ENCODE measurements at places on chromosomes 7 and 10.

GRCh38 chr7:3805151-3805550, 504.1 kb downstream of the SDK1 start:
- no peak for DNase-seq

DNA sequence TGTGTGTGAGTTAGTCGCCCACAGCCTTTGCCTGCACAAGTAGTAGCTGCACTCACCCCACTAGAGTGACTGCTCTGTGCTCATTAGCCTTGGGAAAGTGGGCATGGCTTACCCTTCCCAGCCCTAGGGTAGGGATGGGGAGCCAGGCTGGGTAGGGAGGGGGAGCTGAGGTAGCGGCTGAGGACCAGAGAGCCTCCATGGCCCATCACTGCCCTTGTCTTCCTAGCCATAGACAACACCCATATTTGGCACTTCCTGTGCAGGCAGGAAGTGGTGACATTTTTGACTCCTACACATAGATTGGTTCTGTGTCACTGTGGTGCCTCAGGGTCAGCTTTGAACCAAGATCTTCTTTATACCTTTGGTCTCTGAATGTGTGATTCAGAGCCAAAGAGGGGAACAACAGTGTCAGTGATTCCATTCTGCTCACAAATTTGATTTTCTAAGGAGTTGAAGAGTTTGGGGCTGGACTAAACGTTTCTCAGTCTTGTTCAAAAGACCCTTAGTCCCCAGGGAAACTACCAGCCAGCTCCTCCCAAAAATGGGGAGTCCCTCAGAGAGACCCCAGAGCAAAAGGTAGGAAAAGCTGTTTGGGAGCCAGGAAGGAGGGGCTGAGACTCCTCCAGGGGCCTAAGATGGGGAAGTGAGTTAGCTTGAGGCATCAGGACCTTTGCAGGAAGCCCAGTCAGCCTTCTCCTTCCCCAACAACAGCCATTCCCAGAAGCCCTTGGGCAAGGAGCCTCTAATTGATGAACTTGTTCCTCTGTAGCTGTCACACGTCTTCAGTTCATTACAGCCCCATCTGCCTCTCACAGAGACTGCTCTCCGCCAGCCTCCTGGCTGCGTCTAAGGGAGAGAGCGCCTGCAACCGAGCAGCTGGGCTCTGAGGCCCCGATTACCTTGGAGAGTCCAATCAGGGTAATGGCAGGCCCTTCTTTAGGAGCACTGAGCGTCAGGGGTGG, 135.0 kb downstream of the CDH23 start:
- no peak for DNase-seq

- DNase-seq = no peak
Measured at GRCh38 chr7:37040330-37040729, 316.0 kb upstream of the AOAH start.

DNA sequence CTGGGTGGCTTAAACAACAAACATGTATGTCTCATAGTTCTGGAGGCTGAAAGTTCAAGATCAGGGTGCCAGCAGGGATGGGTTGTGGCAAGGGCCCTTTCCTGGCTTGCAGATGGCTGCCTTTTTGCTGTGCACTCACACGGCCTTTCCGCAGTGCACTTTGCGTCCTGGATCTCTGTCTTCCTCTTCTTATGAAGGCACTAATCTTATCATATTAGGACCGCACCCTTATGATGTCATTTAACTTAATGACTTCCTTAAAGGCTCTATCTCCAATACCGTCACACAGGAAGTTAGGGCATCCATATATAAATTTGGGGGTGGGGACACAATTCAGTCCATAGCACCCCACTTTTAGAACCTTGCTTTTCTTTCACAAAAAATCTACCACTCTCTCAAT, 255.2 kb downstream of the SNX13 start:
- DNase-seq = no peak

GRCh38 chr7:28926871-28927597, 31.1 kb downstream of the TRIL start:
- peak; percentile 6 for DNase-seq

DNA sequence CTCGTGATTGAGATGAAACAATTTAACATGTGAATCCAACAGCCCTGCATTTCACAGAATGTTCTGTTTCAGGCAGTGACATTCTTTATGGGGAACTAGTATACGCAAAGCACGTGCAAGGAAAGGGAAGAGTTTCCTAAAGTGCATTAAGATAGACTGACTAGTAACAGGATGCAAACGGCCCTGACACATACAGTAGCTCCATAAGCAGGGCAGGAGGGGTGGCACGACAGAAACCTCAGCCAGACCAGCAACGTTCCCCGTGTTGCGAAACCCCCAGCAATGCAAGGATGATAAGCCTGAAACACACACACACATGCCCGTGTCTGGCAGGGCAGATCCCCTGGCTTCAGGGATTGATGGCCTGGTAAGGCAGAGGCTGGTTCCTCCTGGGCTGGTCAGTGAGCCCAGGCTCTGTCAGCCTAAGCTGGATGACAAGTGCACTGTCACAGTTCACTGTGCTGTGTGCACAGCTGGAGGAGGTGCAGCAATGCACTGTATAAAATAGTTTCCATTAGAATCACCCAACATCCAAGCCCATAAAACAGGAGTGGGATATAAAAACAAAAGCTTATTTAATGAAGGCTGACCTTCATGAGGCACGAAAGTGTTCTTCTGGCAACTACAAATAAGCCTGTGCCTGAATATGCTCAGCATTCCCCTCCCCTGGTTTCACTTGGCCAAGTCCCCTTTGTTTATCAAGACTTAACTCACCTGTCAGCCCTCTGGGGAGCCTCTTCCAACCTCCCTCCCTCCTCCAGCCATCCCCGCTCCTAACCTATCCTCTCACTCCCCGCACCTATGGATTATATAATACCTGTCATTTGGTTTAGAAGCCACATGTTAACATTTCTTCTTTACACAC, 88.8 kb downstream of the GSAP start:
- no peak for DNase-seq

DNA sequence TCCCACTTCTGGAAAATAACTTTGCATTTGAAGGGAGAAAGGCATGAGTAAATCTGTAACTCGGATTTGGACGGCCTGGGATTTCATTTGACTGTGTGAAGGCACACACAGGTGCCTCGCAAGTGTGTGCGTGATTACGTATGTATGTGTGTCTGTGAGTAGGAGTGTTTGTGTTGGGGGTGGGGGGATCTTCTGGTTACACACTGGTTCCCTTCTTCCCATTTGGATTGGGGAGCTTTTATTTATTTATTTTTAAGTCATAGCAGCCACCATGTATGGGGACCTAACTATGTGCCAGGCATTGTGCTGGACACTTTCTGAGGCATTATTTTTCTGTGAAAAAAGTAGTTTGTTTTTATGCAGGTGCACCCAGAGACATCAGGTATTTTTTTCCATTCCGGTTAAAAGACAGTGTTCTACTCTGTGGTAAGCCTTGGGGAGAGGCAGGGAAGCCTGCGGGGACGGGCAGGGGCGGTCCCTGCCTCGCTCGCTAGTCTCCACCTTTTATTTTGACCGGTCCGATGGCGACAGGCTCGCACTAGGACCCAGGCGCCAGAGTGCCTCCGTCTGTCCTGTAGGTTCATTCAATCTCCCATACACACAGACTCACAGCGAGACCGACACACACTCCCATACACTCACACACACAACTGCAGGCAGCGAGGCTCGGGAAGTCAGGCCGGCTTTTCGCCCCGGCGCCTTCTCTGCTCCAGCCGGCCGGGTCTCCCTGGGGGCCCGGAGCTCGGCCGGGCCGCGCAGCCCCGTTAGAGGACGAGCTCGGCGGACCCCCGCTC, at the start of gene MXI1:
TSS of gene MXI1 (plus strand) at position 595 of the 794 bp plus-strand sequence. CDS start 204 bp downstream, outside the sequence.
- peak; percentile 12 for DNase-seq

- DNase-seq = no peak
Measured at GRCh38 chr10:73964743-73965142, 33.2 kb upstream of the VCL start.

- peak; percentile 22 for DNase-seq
Measured at GRCh38 chr10:17428351-17429097, 25.9 kb downstream of the ST8SIA6 start.

GRCh38 chr7:93823621-93824020, 66.9 kb downstream of the TFPI2 start:
- no peak for DNase-seq

- DNase-seq = no peak
Measured at GRCh38 chr10:50512743-50513416, 110.9 kb downstream of the SGMS1 start.

- no peak for DNase-seq
Measured at GRCh38 chr10:30013757-30014156, 45.6 kb downstream of the JCAD start.

DNA sequence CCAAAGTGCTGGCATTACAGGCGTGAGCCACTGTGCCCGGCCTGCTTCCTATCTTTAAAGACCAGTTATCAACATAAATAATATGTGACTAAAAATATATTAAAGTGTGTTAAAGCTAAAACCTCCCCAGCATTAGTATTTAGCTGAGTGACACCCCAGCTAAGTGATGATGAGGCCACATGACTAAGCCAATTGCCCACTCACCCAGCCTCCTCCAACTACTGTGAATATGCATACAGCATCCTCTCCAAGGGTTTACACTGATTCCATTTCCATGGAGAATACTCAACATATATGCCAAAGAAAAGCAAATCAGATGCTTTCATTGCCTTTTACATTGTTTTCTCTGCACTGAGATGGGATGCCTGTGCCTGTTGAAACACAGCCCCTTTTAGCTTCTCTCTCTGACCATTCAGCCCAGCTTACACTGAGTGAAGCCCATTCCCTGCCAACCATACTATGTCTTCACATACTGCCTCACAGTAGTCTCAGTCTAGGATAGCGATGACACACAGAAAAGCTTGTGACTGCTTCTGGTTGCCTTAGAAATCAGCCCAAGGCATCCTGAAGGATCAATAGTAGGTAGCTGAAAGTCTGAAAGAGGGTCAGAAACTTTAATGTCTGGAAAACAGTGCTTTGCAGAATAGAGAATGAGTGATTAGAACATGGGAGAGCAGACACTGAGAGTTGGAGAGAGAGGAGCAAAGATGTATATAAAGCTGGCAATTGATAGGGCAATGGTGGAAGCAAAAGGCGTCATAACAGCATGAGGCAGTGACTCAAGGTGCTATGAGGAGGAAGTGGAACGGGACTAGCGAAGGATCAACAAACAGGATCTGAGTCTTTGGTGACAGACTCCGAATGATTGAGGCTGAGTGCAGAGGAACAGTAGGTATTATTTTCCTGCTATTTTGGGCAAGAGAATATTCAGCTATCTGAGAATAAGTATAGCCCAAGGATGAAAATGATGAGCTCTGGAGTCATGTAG, 19.8 kb upstream of the ATE1 start:
- DNase-seq = no peak

- DNase-seq = no peak
Measured at GRCh38 chr10:124198125-124198501, 104.7 kb upstream of the CHST15 start.

DNA sequence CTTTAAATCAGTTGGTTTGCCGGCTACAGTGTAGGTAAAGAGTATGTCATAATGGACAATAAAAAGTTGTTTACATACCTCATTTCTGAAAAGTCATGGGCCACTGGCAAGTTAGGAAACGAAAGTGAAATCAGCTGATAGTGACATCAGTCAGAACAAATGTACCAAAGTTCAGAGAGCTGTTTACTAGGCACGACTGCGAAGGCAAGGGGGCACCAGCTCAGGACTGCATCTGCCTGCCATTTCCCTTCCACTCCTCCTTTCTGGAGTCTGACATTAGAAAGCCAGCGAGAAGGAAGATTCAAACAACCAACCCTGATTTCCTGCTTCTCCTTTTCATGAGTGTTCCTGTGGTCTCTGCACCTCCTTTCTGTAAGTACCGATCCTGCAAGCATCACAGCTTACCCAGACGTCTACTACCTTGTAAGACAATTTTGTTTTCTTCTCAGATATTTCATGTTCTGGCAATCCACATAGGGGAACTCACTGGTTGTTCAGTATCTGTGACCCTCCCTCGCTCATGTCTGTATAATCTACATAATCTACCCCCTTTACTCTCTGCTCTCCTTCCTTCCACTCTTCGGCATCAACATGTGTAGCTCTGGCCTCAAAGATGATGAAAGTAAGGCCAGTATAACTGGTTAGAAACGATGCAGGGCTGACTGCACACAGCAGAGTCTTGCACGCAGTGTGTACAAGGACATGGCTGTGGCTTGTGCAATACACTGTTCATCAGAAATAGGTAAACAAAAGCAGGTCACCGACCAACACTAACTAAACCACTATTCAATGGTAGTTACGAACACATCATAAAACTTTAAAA, at the start of gene TMEM140:
TSS of gene TMEM140 (plus strand) at position 174 of the 823 bp plus-strand sequence. CDS start 16,370 bp downstream, outside the sequence.
- peak; percentile 51 for DNase-seq

- DNase-seq = no peak
Measured at GRCh38 chr10:132815168-132815857, 29.4 kb upstream of the NKX6-2 start.

DNA sequence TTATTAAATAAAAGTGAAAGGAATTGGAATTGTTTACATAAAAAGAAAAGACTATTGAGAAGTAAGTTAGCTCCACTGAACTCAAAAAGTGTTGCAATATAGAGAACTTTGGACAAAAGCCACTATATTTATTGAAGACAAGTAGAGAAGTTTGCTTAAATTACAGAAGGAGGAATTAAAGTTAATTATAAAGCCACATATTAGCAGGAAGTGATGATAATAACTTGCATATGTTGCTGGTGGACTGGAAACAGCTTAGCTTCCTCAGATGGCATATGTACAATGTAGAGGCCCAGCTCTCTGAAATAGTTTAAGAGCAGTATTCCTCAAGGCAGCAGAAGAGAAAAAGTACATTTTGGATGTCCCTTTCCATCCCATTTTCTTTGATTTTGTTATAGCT, 400.7 kb downstream of the GATA3 start:
- DNase-seq = no peak

GRCh38 chr10:47154762-47155161, 145.2 kb upstream of the GDF10 start:
- DNase-seq = no peak

DNA sequence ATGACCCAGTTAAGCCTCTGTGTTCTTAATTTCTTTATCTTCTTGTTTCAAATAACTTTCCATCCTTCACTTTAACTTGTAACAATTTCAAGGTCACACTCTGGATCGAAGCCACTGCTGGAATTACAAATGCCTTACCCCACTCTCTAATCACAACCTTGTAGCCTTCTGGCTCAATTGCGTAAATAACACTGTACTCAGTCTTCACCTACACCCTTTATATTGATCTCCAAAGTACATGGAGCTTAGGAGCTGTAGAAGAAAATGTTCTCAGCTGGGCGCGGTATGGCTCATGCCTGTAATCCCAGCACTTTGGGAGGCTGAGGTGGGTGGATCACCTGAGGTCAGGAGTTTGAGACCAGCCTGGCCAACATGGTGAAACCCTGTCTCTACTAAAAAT, 164.3 kb upstream of the NPSR1 start:
- DNase-seq = no peak

GRCh38 chr10:113124724-113125123, 174.7 kb downstream of the TCF7L2 start:
- DNase-seq = no peak

DNA sequence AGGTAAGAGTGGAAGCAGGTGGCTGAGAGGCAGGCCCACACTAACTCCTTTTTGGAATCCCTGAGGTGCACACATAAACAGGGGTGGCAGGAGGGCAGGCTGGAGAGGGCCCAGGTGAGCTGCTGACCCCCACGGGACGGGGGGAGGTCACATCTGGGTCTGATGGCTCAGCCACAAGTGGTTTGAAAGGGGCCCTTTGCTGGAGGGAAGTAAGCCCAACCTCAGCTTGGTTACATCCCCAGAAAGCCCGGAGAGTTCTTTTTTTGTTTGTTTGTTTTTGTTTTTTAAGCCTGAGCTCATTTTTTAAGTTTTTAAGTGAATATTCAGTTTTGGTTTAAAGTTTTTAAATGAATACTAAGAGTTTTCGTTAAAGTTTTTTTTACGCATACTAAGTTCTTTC, 72.8 kb upstream of the CUX1 start:
- DNase-seq = no peak

Measured in stimulated activated CD4-positive, alpha-beta T cell treated with anti-CD3 and anti-CD28 coated beads, Interleukin-1b, Interleukin-23, amount 100 ng/mL, for 4 hours (primary cell).